ENCODE measurements at places on chromosomes 12 and 14. TPM values are rescaled to one million over a fixed set of nuclear protein-coding genes. Genes with fewer than 3 reads are reported as not detected.

TMPRSS12 gene
- total RNA-seq: not detected

CMA1 gene
- total RNA-seq: not detected

JAG2 gene
- 0.44 TPM for total RNA-seq

TAS2R13 gene
- 1.00 TPM for total RNA-seq

P2RX2 gene
- not detected for total RNA-seq

MGP gene
- total RNA-seq: not detected

KRT73 gene
- not detected for total RNA-seq

ARHGAP5 gene
- total RNA-seq: 54.4 TPM

SSPN gene
- 4.6 TPM for total RNA-seq
